GM20000 (cell line): ENCODE measurements at places on chromosomes 13 and 19.

DNA sequence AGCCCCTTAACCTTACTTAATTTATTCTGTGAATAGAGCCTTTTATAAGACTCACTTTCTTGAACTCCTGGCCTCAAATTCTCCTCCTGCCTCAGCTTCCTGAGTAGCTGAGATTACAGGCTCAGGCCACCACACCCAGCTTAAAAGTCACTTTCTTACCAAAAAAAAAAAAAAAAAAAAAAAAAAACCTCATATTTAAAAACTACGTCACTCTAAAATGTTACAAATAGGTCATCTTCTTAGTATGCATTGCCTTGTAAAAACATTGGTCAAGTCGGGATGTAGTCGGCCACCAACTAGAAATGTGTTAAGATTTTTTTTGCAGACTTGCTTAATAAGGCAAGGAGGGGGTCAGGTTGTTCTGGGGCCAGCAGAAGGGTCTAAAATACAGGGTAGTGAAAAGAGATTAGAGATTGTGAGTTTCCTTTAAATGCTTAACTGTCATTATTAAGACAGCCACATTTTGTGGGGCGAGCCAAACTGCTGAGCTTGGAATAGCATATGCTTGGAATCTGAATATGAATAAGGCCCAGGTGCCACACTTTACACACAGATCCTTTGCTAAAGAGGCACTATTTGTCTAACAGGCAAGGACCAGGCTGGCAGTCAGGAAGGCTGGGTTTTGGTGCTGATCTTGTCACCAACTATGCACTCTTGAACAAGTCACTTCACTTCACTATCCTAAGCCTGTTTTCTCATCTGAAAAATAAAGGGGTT lies 16.5 kb upstream of the IL17D start:
- DNase-seq, result no peak

DNA sequence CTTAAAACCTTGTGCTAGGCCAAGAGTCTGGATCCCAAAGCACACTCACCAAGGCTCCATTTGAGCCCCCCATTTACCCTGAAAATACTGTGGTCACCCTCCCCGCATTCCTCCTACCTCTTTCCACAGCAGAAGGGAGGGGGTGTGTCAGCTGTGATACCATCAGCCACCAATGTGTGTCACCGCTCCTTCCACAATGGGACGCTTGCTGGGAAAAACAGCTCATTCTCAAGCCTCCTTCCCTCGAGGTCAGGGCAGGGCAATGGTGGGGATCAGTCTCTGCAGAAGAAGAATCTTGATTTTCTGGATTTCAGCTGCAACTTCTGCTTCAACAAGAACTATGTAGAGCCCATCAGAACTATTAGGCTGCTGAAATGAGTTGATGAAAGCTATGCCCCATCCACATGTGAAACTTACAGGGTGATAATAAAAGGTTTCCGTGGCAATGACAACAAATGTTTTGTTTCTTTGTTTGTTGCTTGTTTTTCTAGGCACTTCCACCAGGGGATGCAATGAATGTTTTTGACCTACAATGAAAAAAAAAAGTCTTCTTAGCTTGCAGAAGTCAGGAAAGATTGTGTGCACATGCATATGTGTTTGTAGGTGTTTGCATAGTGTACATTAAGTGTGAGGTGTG lies 26.4 kb upstream of the ZNF507 start:
- no peak for DNase-seq

DNA sequence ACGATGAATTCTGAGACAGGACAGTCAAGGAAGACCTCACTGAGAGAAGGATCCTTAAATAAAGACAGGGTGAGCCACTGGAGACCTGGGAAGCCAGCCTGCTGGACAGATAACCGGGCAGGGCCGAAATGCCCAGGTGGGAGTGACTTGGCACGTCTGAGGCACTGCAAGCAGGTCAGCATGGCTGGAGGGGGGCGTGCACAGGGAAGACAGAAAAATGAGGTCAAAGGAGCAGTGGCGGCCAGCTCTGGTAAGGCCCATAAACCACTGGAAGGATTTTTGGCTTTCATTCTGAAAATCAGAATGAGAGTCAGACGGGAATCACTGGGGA lies 5.8 kb upstream of the ATP1A3 start:
- no peak for DNase-seq

- DNase-seq, result no peak
Measured at GRCh38 chr13:50382951-50383350, 367.7 kb downstream of the KCNRG start.

GRCh38 chr19:56133858-56134653 lies 7.0 kb upstream of the ZNF444 start:
- DNase-seq, result peak; percentile 52
